A549 treated with ZK216348 at 1 μM for 4 hours (cell line): ENCODE measurements at places on chromosomes 16 and 17. TPM values are rescaled to one million over a fixed set of nuclear protein-coding genes. Genes with fewer than 3 reads are reported as not detected.

CLUH gene
- total RNA-seq: 68.1 to 128 TPM (median 120 TPM) in 5 replicates

C16orf74 gene
- total RNA-seq: 10.3 to 16.7 TPM (median 15.6 TPM) in 5 replicates

IRF8 gene
- total RNA-seq: 0.10 to 0.41 TPM (median 0.31 TPM) in 5 replicates

NUFIP2 gene
- total RNA-seq: 48.8 to 88.0 TPM (median 60.7 TPM) in 5 replicates

RNF222 gene
- total RNA-seq: not detected in 5 replicates

TBC1D3 gene
- total RNA-seq: not detected in 5 replicates

KRTAP4-6 gene
- not detected in 5 replicates for total RNA-seq

GAST gene
- total RNA-seq: not detected in 5 replicates

PYY gene
- not detected in 5 replicates for total RNA-seq

TP53TG3F gene
- total RNA-seq: 0.07 to 0.26 TPM in 2 of 5 replicates, not detected in the others

VAT1L gene
- total RNA-seq: not detected in 5 replicates

BAHCC1 gene
- 6.5 to 12.9 TPM (median 12.1 TPM) in 5 replicates for total RNA-seq

TBC1D3D gene
- total RNA-seq: 0.08 TPM in 1 of 5 replicates, not detected in the others

GLIS2 gene
- 17.5 to 29.4 TPM (median 28.8 TPM) in 5 replicates for total RNA-seq

ABI3 gene
- total RNA-seq: not detected in 5 replicates

ADCY9 gene
- total RNA-seq: 5.5 to 8.7 TPM (median 8.0 TPM) in 5 replicates

NPIPB9 gene
- total RNA-seq: 1.4 to 2.2 TPM (median 1.8 TPM) in 5 replicates

SULT1A1 gene
- 4.8 to 6.1 TPM (median 5.5 TPM) in 5 replicates for total RNA-seq

OR1F1 gene
- total RNA-seq: 0.32 to 0.76 TPM (median 0.41 TPM) in 5 replicates

CCL7 gene
- 0.65 TPM in 1 of 5 replicates, not detected in the others for total RNA-seq

SHISA9 gene
- total RNA-seq: 0.02 to 0.26 TPM (median 0.05 TPM) in 3 of 5 replicates, not detected in the others

RCVRN gene
- total RNA-seq: not detected in 5 replicates

MYH1 gene
- not detected in 5 replicates for total RNA-seq

TP53TG3D gene
- total RNA-seq: 0.79 to 2.3 TPM (median 1.3 TPM) in 5 replicates

TBKBP1 gene
- total RNA-seq: 3.5 to 6.4 TPM (median 5.7 TPM) in 5 replicates

CHD9NB gene
- 0.74 to 1.5 TPM (median 0.91 TPM) in 5 replicates for total RNA-seq

SCIMP gene
- not detected in 5 replicates for total RNA-seq

KRTAP3-1 gene
- not detected in 5 replicates for total RNA-seq

HAS3 gene
- total RNA-seq: 31.2 to 54.8 TPM (median 50.9 TPM) in 5 replicates

MYH2 gene
- not detected in 5 replicates for total RNA-seq

KRTAP2-2 gene
- not detected in 5 replicates for total RNA-seq

SERPINF2 gene
- 1.7 to 3.1 TPM (median 2.3 TPM) in 5 replicates for total RNA-seq

PSMC5 gene
- total RNA-seq: 204 to 242 TPM (median 212 TPM) in 5 replicates

AANAT gene
- total RNA-seq: 0.29 to 0.51 TPM (median 0.37 TPM) in 4 of 5 replicates, not detected in the other

NOG gene
- 0.70 to 1.3 TPM (median 1.00 TPM) in 5 replicates for total RNA-seq

SMIM36 gene
- total RNA-seq: not detected in 5 replicates
